ENCODE measurements at places on chromosomes 1 and 21.

GRCh38 chr1:57908147-57908890 is 484.5 kb upstream of the DAB1 start:
- no peak for DNase-seq

DNA sequence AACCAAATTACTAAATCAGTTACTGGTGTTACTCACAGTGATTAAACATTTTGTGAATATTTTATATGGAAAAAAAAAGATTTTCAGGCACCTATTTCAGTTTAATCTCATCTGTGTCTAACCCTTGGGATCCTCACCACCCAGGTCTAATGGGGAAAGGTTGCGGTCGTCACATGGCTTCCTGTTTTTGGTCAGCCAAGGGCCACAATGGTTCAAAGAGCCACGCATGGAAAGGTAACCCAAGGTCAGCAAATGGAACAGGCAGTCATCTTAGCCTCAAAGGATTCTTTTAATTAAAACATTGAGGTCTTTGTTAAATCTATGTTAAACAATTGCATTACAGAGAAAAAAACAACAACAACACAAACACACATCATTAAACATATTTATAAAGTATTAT is 21.9 kb downstream of the SRSF4 start:
- no peak for DNase-seq

GRCh38 chr1:2472109-2472508 is 4.0 kb upstream of the PLCH2 start:
- DNase-seq, result no peak

DNA sequence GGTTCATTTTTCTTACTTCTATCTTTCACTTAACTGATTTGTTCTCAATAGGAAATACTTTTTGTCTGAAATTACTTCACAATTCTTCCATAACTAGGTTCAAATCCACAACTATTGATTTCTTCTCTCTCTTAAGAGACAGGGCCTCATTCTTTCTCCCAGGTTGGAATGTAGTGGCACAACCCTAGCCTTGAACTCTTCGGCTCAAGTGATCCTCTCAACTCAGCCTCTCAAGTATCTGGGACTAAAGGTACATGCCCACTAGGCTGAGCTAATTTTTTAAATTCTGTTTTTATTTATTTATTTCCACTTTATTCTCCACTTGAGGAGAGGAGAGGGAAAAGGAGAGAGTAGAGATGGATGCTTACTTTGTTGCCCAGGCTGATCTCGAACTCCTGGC is 370.4 kb upstream of the PLXNA2 start:
- DNase-seq, result no peak

- no peak for DNase-seq
Measured at GRCh38 chr1:21896026-21896425, 41.1 kb downstream of the HSPG2 start.

GRCh38 chr1:181033128-181033798 is 520 bp upstream of the MR1 start:
- DNase-seq, result no peak

- DNase-seq, result no peak
Measured at GRCh38 chr1:44784094-44785028, 3.6 kb downstream of the BEST4 start.

DNA sequence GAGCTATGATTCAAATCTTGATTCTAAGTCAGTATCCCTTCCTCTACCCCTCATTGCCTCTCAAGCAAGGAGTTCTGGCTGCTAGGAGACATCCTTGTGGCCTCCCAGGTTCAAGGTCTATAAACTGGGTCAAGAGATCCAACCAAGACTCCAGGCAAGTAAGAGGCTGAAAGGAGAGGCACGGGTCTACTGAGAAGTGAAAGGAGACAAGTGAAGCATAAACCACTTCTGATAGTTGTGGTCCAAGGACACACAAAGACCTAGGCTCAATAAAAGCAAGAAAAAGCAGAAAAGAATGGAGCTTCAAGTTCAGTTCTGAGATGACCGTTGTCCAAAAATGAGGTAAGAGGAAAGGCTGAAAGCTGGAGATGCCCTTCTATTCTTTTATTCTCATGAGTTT is 17.8 kb upstream of the PPP2R5A start:
- no peak for DNase-seq

DNA sequence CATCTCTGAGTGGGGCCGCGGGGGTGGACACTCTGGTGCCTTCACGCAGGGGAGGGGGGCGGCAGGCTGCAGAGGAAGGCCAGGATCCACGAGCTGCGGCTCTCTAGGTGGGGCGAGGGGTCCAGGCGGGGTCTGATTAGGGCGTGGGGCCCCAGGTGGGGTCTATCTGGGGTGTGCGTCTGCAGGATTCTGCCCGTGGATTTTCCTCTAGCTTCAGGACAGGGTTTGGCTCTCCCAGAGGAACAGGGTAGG is 6.3 kb downstream of the JMJD4 start:
- no peak for DNase-seq

DNA sequence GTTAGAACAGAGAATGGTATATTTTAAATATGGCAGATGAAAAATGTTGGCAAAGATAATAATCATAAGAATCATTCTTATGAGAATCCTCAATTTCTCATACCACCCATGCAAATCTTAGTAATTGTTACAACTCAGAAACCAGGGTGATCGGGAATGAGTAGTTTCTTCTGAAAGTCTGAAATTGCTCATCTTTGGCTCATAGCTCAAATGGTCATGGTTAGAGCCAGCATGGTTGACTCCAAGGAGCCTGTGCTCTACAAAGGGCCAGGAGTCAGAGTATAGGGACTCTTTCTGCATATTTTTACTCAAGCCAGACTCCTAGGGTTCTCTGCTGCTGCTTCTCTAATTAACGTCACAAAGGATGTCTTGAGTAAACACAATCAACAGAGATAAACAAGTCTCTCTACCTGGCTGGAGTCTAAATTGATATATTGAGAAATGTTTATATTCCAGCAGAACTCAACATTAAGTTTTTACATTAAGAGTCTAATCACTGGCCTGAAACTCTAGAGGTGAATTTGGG is 1.9 kb upstream of the ETV3 start:
- DNase-seq, result no peak
